NCI-H2081 (cell line): ENCODE measurements at places on chromosomes 11 and 22.
A peak's percentile ranks its signal among the peaks of the same experiment; 100 is the strongest.

GRCh38 chr22:30705710-30706651, 11.3 kb downstream of the OSBP2 start:
- DNase-seq: peak; percentile 29

DNA sequence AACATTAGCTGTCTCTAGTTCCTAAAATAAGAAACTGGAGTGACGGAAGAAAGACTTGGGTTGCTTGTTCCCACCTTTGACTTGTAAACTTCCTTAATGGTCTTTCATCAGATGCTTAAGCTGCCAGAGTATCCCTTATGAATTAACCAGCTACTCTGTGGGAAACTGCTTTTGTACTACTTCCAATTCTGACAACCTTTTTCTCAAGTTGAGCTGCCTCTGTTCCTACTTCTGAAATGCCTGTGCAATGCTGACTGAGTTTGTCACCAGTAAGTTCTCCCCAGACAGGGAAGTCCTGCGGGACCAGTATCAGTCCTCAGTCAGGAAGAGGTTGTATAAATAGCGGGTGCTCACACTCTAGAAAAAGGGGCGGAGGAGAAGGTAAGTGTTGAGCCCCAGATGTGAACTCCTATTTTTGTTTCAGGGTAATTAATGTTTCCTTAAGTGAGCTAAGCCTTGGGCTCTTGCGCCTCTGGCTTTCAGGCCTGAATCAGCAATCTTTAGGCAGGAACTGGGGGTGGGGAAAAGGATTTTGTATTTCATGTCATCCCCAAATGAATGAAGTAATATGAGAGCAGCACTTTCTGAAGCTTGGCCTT, 67.2 kb downstream of the CECR2 start:
- DNase-seq: no peak

- DNase-seq: no peak
Observed at GRCh38 chr11:76763573-76764346, 19.4 kb upstream of the TSKU start.

- no peak for DNase-seq
Observed at GRCh38 chr22:43310311-43310710, 32.9 kb downstream of the SCUBE1 start.

GRCh38 chr11:63504933-63505586, 824 bp upstream of the LGALS12 start:
- no peak for DNase-seq

DNA sequence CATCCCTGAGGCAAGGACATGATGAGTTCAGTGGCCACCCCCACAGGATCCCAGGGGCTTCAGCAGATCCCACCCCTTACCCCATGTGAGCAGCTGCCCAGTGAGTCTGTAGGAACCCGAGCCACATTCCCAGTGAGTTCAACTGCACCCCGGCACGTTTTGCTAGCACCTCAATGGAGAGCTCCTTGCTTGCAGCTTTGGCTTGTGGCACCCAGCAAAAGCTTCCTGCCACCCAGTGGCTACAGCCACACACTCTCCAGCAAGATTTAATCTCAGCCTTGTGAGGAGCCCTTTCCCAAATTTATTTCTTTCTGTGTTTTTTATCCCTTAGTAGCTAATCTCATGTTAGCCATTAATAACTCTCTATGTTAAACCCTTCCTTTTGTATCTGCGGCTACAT, 4.0 kb downstream of the SAA1 start:
- no peak for DNase-seq

GRCh38 chr11:61091373-61092279, 10.7 kb upstream of the CD5 start:
- no peak for DNase-seq

DNA sequence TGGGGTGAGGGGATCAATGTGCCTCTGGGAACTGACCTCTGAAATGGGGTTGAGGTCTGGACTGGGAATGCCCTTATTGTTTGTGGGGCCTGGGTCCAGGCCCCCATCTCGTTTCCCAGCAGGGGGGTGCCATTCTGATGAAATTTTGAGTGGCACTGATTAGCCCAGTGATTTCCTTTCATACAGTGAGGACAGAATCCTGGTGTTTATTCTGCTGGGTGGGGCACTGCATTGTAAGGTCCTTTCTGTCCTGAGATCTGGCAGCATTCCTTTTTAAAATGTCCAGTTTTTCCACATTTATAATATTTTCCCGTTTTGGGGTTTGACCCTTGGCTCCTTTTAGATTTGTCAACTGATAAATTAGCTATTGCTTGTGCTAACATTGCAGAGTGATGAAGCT, 27.1 kb downstream of the OR10A6 start:
- DNase-seq: no peak

DNA sequence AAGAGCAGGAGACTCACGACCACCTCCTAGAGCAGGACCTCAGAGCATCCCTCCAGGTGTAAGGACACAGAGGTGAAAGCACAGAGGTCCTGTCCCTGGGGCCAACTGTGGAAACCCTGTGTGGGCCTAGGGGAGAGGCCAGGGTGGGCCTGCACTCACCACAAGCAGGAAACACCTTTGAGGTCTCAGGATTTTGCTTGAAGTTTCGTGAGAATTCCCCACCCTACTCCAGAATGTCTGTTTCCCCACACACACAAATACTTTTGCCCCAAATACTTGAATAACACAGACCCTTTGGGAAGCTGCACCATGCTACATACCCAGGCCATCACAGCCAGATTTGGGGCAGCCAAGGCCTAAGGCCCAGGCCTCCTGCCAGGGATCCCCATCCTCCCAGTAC, 18.1 kb downstream of the SLC43A3 start:
- DNase-seq: no peak

GRCh38 chr11:96357794-96358193, 14.8 kb upstream of the MAML2 start:
- DNase-seq: no peak

DNA sequence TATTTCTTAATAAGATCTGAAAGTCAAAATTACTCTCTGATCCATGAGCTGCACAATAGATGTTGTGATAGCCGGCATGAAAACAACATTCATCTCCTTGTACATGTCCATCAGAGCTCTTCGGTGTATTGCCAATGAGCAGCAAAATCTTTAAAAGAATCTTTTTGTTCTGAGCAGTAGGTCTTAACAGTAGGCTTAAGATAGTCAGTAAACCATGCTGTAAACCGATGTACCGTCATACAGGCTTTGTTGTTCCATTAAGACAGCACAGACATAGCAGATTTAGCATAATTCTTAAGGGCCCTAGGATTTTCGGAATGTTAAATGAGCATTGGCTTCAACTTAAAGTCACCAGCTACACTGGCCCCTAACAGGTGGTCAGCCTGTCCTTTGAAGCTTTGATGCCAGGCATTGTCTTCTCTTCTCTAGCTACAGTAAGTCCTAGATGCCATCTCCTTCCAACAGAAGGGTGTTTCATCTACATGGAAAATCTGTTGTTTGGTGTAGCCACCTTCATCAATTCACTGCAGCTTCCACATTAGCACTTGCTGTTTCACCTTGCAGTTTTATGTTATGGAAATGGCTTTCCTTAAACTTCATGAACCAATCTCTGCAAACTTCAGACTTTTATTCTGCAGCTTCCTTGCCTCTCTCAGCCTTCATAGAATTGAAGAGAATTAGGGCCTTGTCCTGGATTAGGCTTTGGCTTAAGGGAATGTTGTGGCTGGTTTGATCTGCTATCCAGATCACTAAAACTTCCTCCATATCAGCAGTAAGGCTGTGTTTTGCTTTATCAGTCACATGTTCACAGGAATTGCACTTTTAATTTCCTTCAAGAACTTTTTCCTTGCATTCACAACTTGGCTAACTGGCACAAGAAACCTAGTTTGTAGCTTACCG, 28.4 kb downstream of the RRP8 start:
- no peak for DNase-seq

DNA sequence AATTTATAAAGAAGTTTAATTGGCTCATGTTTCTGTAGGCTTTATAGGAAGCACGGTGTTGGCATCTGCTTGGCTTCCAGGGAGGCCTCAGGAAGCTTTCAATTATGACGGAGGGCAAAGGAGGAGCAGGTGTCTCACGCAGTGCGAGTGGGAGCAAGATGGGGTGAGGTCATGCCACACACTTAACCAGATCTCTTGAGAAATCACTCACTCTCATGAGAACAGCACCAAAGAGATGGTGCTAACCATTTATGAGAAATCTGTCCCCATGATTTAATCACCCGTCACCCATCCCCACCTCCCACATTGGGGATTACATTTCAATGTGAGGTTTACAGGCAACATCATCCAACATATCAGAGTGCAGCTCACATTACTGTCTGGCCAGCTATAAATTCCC, 103.5 kb downstream of the ARHGAP8 start:
- no peak for DNase-seq

GRCh38 chr22:35629406-35630216, 12.5 kb upstream of the MB start:
- DNase-seq: no peak

- DNase-seq: no peak
Observed at GRCh38 chr11:86589204-86589603, 83.2 kb downstream of the ME3 start.

- DNase-seq: no peak
Observed at GRCh38 chr22:32880893-32881596, 79.5 kb downstream of the TIMP3 start.
